ENCODE measurements at places on chromosomes 1 and 21.

- no peak for DNase-seq
These were observed 53.0 kb upstream of the SPATA6 start for GRCh38 chr1:48524892-48525467.

DNA sequence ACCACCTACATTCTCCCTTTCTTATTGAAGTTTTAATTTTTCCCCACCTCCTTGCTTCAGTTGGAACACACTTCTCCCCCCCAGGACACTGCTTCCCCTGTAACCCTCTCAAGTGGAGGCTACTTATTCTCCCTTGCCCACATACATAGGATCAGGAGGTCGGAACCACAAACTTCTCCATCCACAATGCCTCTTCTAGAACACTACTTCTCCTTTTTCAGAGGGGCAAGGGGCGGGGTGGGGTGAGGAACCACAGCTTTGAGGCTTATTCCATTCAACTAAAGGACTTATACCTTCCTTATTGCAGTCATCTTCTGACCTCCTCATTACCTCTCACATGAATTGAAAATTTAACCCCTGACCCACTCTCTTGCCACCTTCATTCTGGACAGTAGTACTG is 81.3 kb downstream of the NEK7 start:
- no peak for DNase-seq

DNA sequence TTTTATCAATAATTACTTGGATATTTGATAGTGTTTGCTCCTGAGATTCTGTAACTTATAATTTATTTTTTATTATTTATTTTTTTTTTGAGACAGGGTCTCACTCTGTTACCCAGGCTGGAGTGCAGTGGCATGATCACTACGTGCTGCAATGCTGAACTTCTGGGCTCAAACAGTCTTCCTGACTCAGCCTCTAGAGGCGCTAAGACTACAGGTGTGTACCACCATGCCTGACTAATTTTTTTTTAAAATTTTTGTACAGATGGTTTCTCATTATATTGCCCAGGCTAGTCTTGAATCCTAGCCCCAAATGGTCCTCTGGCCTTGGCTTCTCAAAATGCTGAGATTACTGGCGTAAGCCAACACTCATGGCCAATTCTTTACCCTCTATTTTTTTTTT is 845.5 kb upstream of the ADGRL4 start:
- DNase-seq = no peak

DNA sequence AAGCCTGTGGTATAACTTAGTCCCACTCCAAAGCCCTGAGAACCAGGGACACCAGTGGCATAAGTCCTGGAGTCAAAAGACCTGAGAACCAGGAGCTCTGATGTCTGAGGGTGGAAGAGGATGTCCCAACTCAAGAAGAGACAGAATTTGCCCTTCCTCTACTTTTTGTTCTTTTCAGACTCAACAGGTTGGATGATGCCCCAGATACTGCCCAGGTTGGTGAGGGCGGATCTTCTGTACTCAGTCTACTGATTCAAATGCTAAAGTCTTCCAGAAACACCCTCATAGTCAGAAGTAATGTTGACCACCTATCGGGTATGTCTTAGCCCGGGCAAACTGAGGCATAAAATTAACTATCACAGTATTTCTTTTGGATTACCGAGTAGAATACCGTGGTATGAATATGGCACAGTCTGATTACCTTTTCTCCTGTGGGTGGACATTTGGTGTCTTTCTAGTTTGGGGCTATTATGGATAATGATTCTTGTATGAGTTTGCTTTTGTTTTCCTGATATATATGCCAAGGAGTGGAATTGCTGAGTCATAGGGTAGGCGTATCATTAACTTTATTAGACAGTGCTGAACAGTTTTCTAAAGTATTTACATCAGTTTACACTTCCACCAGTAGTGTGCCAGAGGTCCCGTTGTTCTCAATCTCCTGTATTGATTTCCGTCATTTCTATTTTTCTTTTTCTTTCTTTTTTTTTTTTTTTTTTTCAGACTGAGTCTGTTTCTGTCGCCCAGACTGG is 3.2 kb upstream of the CHAF1B start:
- no peak for DNase-seq

GRCh38 chr21:41977034-41977950 is 23.5 kb upstream of the C2CD2 start:
- DNase-seq = no peak

GRCh38 chr1:189970331-189971230 is 507.1 kb downstream of the BRINP3 start:
- no peak for DNase-seq

DNA sequence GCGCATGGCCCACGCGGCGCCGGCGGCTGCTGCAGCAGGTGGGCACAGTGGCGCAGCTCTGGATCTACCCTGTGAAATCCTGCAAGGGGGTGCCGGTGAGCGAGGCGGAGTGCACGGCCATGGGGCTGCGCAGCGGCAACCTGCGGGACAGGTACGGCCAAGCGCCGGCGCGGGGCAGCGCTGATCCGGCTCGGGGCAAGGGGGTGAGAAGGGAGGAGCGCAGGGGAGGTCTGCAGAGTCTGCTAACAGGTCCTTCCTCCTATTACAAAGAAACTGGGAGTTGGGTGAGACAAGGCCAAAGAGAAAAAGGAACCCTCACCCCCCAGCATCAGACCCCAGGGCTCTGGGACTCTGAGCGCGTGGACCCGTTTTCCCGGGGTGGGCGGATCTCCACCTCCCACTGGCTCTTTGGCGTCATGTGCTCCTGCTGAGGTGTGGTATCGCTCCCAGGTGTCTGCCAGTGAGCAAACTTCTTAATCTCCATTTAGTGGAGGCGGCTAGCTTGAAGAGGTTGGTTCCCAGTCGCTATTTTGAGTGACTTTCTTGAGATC is 431 bp downstream of the MTARC1 start:
- DNase-seq = no peak

DNA sequence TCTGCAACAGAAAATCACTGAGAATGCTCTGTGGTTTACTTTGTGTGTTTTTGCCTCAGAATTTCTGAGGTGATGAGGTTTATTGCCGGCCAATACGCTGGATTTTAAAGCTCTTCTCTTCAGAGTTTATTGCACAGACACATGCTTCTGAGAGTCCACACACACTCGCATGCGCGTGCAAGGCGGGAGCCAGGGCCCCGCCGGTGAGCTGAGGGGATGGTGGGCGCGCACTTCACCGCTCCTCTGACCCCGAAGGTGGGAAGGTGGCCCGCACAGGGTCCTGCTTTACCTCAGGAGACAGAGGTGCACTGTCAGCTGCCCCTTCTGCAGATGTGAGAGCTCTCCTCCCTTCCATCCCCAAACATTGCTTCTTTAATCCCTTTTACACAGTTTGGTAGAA is 158.4 kb upstream of the MAGI3 start:
- DNase-seq = no peak

- no peak for DNase-seq
These were observed 45.4 kb downstream of the YARS1 start for GRCh38 chr1:32771561-32772280.

GRCh38 chr1:19401535-19401889 is 83.8 kb downstream of the CAPZB start:
- no peak for DNase-seq

DNA sequence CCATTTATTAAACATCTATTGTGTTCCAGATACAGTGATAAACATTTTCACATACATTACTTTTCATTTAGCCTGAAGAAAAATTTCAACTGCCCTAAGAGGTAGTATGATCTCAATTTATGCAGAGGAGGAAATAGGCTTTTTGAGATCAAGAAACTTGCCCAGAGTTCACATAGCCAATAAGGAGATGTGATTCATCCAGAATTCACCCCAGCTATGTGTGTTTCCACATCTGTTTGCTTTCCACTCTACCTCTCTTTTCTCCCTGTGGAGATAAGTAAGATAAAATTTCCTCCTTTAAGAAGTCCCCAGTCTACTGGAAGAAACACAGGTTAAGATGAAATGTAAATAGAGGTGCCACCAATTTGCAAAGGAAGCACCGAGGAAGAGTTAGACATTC is 199.7 kb upstream of the C8B start:
- peak; percentile 53 for DNase-seq

DNA sequence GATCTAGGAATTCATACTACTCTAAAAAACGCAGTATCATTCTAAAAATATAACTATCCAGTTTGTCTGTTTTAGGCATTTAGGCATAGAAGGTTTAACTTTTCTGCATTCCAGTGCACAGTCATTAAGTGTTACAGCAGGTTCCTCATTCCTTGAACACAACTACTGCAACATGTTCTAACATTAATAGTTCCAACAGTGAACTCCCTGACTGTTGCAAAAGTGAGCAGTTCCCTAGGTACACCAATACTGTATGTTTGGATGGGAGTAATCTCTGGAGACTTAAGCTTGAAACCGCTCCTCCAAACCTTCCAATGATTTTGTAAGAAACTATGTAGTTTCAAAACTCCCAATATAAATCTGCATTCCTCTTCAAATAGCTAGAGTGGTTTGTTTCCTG is 46.2 kb downstream of the UCHL5 start:
- DNase-seq = peak; percentile 79
